ENCODE measurements at places on chromosomes 3 and 15.

DNA sequence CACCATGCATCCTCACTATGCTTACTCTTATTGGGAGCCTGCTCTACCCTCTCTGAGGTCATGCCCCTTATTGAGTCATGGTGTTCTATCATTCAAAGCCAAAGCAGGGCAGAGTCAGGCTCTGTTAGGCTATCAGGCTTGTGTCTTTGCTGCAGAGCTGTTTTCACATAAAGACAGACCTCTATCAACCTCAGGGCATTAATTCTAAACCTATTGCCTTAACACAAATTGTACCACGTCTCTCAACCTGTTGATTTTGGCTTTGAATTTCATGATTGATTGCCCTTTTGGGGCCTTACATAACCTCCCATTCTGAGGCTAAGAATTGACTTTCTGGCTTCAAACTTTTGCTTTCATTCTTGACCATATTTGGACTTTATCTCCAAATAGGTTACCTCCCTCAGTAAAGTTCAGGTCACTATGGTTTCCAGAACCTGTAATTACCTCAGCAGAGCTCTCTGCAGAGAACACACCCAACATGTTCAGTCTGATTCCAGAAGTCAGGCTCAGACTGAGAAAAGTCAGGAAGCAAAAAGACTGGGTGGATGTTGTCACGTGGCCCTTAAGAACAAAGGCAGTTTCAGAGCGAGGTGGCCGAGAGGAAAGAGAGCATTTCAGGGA is 221.4 kb upstream of the NANOGP8 start:
- DNase-seq: no peak

- no peak for DNase-seq
Measured at GRCh38 chr15:85960381-85960780, 119.3 kb upstream of the AGBL1 start.

- DNase-seq: no peak
Measured at GRCh38 chr15:67188551-67189218, 65.8 kb downstream of the AAGAB start.

GRCh38 chr3:62373714-62374333 is 474 bp upstream of the FEZF2 start:
- no peak for DNase-seq

DNA sequence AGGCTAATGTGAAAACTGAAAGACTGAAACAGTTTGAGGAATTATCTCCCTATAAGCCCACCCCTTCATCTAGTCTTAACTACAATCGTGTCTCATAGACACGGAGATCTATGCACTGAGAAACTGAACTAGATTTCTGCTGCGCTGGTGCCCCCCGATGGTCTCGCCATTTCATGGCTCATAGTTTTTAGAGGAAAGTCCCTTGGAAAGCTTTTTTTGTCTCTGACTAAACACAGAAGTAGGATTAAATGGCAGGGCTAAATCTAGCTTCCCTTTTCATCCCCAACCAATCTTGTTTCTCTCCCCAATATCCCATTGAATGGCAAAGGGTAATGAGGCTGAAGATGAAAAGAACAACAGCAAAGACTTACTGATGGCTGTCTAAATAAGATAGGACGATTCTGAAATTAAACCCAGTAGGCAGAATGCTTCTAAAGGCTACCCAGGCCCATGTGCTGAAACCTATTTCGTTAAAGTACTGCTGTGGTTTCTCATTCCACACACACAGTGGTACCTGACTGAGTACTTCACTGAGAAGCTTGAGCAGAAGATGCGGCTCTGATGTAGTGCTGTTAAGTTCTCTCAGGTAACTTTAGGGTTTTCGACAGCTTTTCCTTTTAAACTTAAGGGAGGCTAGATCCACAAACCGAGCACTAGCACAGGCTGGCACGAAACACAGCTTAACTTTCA is 142.7 kb downstream of the GADL1 start:
- no peak for DNase-seq
